GM12892 (cell line): ENCODE measurements at places on chromosomes 11 and 22.

DNA sequence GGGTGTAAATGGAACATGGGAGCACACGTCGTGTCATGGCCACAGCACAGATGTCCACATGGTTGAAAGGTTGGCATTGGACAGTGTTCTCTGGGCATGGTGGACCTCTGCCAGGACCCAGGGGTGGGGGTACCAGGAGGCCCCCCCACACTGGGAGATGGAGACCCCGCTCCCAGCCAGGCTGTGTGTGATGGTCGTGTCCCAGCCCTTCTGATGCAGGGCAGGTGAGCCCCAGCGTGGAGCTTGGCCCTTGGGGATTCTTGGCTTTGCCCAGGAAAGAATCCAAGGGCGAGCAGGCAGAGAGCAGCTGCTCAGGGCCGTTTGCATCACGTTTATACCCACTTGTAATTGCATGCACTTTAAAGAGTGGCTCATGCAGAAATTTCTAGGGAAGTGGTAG is 22.0 kb upstream of the BRSK2 start:
- no peak for DNase-seq

GRCh38 chr11:74025467-74026166 is 16.7 kb upstream of the UCP3 start:
- DNase-seq = no peak

DNA sequence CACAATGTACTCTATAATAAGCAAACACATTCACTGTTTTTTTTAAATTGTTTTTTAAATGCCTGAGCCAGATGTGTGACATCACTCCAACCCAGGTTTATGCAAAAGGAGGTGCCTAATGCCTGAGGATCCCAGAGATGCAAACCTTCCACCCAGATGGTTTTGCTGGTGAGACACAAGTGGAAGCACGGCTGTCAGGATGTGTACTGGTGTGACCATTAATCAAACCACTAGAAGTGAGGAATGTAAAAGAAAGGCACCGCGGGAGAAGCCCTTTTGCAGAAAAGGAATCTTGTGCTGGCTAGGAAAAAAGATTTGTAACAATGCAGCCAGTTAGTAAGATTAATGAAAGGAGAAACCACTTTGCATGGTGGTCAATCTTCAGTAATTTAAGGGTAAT is 407.4 kb downstream of the LARGE1 start:
- DNase-seq = no peak

DNA sequence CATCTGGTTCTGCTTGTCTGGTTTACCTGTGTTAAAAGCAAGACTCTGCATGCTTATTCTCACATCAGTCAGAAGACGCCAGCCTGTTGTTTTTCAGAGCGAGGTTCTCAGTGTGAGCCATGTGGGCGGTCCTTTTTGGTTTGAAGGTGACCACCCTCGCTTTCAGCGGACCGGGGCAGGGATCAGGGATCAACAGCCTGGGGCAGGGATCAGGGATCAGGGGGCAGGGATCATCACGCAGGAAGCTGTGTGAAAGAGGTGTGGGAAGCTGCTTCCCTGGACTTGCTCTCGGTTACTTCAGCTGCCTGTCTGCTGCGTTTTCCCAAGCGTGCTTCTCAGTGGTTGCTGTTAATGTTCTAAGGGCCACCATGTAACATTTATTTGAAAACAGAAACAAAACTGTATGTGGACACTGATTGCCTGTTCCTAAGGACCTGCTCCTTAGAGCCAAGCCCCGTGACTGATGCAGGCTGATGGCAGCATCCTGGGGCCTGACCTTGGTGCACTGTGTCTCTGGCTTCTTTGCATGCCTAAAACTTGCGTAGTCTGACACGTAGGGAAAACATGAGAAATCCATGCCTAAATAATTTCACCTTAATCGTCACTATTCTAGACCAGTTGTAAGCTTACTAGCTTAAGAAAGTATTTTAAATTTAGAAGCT is 146.9 kb downstream of the ATXN10 start:
- DNase-seq = no peak

DNA sequence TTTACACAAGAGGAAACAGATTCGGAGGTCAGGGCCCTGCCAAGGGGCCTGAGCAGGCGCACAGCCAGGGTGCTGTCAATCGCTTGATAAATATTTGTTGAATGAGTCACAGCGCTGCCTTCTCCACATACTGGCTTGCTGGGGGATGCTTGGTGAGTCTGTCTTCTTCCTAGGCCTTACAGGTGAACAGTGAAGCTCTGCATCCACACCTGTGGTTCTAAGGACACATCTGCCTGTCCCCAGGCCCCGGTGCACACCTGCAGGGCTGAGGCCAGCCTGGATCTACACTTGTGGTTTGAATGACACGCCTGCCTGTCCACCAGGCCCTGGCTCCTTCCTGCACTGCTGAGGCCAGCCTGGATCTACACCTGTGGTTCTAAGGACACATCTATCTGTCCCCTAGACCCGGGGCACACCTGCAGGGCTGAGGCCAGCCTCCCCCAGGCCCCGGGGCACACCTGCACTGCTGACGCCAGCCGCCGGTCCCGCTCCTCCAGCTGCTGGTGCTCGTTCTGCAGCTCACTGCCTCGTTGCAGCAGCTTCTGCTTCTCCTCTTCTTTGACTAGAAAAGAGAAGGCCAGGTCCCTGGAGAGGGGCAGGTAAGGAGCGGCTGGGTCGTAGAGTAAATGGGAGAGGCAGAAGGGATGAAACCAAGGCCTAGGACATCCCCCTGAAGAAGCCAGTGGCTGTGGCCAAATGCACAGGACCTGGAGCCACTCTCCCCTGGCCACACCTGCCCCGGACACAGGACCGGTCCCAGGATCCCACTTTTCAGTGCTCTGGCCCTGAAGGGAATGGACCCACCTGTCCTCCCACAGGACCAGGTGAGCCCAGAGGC is 124.6 kb downstream of the PHF21B start:
- no peak for DNase-seq

- DNase-seq = no peak
Observed at GRCh38 chr22:28142361-28142961, 223.4 kb upstream of the PITPNB start.

DNA sequence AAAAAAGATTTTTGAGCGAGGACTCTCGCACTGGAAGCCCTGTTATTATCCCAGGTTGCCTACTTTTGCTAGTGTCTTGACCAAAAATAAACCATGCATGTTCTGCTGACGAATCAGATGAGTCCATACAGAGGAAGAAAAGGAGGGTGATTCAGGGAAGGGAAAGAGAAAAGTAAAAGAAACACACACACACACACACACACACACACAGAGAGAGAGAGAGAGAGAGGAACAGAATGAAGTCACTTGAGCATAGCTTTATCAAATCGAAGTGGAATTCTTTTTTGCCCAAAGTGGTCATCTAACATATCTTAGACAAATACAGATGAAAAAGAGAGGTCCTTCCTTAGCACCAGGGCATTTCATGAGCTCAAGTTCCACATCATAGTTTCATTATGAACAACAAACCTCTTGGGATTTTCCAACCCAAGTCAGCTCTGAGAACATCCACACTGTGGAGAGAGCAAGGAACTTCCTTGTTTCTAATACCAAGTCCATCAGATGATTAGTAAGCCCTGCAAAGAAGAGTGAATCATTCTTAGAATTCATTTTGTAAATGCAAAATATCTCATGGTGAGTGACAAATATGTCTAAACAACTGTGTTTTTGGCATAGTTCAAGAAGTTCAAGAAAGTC is 7.7 kb upstream of the MMP12 start:
- no peak for DNase-seq

DNA sequence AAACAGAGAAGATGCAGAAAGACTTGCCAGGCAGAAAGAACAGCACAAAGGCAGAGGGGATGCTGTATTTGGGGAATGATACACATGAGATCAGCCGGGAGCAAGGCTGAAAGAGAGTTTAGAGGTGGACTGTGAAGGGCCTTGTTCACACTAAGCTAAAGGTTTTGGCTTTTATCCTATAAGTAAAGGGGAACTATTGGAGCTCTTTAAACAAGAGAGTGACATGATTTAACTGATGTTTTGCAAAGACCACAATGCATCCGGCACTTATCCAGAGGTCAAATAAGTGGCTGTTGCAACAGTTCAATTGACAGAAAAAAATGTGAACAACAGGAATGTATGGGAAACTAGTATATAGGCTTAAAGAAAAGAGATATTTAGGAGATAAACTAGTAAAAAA is 64.7 kb upstream of the RRAS2 start:
- DNase-seq = no peak

DNA sequence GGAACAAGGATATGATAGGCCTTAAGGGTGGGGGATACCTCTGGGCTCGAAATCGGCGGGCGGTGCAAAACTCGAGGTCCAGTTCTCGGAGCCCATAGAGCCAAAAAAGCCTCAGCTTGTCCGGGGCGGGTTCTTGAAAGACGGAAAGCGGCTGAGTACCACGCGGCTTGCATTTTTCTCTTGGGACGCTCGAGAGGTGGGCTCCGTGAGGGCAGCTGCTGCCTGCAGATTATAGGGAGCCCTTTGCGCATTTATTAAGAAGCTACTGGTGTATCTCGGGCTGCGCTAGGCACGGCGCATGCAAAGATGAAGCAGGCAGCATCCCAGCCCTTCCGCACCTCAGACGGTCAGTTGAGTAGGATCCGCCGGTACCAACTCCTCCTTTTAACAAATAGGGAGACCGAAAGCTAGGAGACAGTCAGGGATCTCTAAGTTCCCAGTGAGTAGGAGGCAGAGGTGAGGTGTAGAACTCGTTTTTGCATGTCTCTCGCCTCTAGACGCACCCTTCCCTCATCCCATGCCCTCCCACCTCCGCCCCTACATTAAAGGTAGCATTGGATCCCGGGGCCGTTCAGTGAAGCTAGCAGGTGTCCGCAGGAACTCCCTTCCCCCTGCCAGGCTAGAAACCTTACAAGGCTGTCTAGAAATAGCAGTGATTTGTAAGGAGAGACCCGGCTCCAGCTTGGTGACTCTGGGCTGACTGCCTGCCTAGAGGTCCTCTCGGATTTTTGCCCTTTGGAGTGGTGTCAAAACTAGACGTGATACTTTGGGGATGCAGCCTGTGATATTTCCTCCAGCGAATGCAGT is 768 bp downstream of the LDHA start:
- no peak for DNase-seq

GRCh38 chr11:116454951-116455350 is 317.8 kb downstream of the BUD13 start:
- DNase-seq = no peak
